Stimulated activated CD4-positive, alpha-beta T cell treated with anti-CD3 and anti-CD28 coated beads, Interleukin-15, amount 100 ng/mL, for 48 hours (primary cell): ENCODE measurements at places on chromosomes 11 and 22.

- peak; percentile 55 for DNase-seq
Observed at GRCh38 chr11:111413849-111414248, 34.8 kb upstream of the POU2AF1 start.

DNA sequence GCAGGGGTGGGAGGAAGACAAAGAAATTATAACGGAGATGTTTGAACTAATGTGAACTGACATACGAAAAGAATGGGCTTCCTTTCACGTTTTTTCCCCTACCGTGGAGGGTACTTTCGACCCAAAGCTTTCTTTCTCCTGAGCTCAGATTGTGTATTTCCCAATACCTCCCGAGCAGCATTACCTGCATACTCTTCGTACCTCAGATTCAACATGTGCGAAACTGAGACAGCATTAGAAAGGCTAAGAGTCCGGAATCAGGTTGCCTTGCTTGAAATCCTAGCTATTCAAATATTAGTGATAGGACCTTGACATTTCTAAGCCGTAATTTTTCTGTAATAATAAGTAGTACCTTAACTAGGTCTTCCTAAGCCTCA lies 778 bp upstream of the PAK1 start:
- DNase-seq = no peak

DNA sequence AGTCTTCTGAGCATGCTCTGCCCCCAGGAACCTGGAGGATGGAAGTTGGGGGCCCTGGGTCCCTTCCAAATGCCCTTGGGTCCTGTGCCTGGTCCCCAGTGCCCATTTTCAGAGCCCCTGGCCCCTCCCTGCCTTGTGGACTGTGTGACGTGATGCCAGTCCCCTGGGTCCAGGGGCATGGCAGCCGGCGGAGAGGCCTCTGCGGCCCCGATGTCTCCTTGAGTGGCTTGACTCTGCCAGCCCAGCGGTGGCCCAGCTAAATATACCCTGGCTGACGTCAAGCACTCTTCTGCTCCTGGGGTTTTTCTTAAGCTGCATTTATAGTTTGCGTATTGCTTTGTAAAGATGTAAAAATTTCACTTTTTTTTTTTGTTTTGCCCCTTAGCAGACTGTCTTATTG lies 35.2 kb upstream of the PARVG start:
- no peak for DNase-seq

DNA sequence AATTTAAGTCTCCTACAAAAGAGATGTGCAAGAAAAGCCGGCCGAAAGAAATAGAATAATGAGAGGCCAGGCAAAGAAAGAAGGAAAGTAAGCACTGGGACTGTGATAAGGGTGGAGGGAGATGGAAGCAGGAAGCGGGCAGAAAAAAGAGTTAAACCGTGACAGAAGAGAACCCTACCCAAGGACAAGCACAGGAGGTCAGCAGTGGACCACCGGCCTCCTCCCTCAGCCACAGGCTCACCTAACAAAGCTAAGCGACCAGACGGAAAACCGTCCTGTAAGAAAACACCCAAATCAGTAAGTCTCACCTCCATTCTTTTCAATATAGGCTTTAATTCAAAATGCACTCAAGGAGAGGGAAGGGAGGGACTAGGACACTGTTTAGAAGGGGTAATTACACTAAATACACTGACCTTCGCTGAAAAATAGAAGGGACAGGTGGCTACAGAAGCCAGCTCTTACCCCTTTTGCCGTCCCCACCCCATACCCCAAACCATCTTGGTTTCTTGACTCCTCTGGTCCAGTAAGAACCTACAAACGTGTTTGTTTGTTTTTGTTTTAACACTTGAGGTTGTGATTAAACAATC lies 1.9 kb downstream of the FAM181B start:
- no peak for DNase-seq

DNA sequence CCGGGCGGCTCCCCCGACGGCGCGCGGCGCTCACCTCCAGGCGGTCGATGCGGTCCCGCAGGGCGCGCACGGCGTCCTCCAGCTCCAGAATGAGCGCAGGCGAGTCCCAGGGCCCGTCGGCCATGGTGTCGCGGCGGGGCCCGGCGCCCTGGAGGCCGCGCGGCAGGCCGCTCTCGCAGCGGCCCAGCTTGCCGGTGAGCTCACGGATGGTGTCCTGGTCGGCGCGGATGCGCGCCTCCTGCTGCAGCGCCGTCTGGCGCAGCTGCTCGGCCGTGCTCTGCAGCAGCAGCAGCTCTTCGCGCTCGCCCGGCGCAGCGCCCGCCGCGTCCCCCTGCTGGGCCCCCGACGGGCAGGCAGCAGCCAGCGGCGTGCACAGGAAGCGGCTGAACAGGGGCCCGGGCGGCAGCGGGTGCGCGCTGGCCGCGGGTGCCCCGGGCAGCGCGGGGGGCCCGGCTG lies 599 bp downstream of the NPTXR start:
- peak; percentile 37 for DNase-seq

DNA sequence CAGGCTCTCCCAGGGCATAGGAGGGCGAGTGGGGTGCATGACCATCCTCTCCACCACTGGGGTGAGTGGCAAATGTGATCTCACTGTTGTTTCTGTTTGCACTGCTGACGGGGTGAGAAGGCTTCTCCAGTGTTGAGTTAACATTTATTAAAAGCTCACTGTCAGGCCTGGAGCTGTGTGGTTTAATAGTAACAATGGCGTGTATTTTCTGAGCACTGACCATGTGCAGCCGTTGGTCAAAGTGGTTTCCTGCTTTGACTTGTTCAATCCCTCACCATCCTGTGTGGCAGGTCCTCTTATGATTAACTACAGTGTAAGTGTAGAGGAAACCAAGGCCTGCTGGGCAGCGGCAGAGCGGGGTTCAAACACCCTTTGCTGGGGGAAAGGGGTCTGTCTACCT lies 4.4 kb downstream of the A4GALT start:
- no peak for DNase-seq

DNA sequence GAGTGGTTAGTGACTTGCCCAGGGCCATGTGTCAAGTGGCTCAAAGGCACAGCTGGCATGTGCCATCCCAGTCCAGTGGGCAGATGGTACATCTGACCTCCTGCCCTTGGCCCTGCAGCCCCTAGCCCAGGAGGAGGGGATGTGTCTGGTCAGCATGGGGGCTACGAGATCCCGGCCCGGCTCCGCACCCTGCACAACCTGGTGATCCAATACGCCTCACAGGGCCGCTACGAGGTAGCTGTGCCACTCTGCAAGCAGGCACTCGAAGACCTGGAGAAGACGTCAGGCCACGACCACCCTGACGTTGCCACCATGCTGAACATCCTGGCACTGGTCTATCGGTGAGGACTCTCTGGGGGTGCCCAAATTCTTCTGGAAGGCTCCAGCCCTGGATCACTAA lies 5.7 kb upstream of the RAB1B start:
- DNase-seq = no peak
